Amniotic stem cell (primary cell): ENCODE measurements at places on chromosomes 4 and X.

- DNase-seq = no peak
Measured at GRCh38 chr4:83873996-83874395, 338.1 kb downstream of the GPAT3 start.

DNA sequence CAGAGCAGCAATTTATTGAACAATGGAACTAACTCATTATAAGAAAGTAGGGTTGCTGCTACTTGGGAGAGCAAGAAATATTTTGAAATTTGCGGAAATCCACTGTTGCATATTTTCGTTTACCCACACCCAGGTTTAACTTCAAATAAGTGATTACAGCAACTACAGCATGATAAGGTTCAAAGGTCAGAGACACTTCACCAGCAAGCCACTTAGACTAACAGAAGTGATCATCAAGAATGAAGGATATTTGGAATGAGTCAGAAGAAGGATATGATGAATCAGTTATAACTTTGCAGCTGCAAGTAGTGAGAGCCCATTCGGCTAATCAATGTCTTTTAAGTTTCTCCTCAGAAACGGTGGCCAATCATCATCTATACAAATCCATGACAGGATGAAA lies 199.3 kb downstream of the TMA16 start:
- no peak for DNase-seq

GRCh38 chr4:110012917-110013316 lies 100.2 kb downstream of the EGF start:
- no peak for DNase-seq

GRCh38 chr4:77132652-77133312 lies 24.2 kb upstream of the CCNG2 start:
- no peak for DNase-seq

DNA sequence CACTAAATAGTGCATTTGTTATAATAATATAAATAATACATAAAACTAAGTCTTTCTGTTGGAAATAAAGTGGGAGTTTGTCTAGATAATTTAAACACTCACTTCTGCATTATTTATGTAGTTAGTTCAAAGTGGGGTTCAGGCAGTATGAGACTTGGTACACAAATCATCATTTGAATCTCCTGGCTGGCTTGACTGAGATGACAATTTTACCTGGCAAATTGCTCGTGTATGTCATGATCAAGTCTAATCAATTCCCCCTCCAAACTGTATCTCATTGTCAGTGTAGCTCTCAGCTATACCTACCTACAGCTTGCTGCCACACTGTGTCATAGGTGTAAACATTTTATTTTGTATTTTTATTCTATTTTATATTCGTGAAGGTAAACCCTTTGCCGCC lies 563.4 kb upstream of the TENM3 start:
- no peak for DNase-seq

DNA sequence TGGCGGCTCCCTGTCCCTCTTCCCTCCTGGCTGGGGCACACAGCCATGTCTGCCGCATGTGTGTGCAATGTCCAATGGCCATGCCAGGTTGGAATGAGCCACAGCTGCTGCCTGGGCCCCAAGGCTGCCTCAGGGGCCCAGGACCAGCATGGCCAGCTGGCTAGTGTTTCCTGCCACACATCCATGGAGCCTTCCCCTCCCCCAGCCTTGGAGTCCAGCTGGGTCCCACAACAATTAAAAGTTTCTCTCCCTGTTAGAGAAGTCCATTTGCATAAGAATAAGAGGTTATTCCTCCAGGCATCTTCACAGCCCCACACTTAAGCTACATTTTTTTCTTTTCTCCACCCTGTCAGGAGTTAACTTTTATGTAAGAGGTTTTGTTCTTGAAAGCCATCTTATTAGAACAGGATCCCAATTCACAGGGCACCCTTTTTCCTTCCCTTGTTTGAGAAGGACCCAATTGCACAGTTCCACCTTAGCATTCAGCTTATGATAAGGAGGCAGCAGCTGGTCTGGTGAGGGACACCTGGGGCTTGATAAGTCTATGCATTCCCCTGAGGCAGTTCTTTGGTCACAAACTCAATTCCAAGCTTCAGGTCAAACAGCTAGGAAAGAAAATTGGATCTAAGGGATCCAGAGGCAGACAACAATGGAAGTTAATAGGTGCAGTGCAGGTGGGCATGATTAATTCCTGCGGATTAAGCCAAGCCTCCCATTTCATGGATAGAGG lies 963.3 kb upstream of the GRIA3 start:
- DNase-seq = no peak

- DNase-seq = no peak
Measured at GRCh38 chr4:102836596-102836995, 9.2 kb upstream of the UBE2D3 start.
